Activated CD4-positive, alpha-beta T cell treated with anti-CD3 and anti-CD28 coated beads, Interleukin-2, amount 50 U/mL, for 16 hours (primary cell): ENCODE measurements at places on chromosomes 3 and 15.

- no peak for DNase-seq
These were observed 35.6 kb downstream of the SCAP start for GRCh38 chr3:47440131-47440530.

- DNase-seq: no peak
These were observed 58.9 kb downstream of the FOXP1 start for GRCh38 chr3:71524672-71525071.

DNA sequence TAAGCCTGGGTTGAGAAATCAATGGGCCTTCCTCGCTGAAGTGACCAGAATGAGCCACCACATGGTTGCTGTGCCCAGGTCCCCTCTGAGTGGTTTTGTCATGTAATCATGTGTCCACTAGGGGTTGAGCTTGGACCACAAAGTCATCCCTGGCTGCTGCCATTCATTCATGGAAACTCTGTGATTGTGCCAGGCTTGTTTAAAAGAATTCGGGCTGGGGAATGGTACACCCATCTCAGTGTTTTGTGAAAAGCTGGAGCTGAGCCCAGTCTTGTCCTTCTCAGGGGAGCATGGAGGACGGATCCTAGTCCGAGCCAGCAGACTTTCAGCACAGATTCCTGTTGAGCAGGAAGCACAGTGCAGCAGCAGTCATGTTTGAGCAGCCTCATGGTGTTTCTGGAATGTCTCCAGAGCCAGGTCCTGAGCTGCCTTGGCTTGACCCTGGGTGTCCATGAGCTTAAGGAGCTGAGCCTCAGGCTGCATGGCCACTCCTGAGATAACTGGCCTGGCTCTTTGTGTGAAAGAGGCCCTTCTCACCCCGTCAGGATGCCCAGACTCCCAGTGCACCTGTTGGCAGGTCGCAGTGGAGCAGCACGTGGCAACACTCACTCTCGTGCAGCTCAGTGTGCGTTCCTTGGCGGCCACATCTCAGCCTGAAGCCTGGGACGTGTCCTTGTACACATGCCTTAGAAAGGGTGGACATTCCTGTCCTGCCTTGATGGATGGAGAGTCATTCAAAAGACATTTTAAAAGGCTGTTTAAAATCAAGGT, 260.3 kb upstream of the TPM1 start:
- peak; percentile 27 for DNase-seq

DNA sequence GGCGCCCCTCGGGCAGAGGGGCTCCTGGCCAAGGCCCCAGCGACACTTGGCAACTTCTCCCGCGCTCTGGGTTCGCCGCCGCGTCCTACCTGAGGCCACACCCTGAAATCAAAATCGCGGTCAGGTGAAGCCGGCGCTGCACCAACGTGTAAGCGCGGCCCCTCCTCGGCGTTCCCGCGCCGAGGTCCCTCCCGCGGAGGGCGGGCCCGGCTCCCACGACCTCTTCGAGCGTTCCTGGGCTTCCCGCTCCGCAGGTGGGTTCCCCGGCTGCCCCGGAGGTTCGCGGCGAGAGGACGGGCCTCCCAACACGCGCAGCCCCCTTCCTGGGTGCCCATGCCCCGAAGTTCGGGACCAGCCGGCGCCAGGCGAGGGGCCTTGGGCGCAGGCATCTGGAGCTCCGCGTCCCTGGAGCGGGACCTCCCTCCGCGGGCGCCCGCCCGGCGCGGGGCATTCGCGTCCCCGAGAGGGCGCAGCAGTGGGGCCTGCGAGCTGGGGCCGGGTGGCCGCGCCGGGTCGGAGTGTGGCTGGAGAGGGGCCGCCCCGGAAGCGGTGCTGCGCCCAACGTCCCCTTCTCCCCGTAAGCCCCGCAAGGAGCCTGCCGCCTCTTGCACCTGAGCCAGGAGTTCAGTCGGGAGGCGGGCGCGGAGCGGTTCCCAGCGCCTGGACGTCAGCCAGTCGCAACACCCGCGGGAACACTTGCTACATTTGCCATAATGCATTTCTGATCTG, 13.7 kb downstream of the PAK6 start:
- no peak for DNase-seq
